Ovary (tissue), 10 donors: ENCODE measurements at places on chromosomes 7 and 10.

DNA sequence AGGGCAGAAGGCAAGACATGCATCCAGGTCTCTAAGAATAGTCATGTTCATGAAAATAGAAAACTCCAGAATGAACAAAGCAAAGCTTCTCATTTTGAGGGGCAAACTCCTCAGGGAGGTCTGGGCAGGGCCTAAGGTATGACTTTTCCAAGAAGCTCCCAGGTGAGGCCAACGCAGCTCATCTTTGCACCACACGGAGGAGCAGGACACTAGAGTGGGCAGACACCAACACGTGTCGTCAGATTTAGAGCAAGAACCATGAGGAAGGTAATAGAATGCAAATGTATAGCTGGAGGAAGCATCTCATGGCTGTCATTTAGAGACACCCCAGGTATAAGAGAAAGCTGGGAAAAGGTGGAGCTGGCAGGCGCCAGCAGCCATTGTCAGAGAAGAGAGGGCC, 95.7 kb downstream of the WDFY4 start:
- DNase-seq: no peak

DNA sequence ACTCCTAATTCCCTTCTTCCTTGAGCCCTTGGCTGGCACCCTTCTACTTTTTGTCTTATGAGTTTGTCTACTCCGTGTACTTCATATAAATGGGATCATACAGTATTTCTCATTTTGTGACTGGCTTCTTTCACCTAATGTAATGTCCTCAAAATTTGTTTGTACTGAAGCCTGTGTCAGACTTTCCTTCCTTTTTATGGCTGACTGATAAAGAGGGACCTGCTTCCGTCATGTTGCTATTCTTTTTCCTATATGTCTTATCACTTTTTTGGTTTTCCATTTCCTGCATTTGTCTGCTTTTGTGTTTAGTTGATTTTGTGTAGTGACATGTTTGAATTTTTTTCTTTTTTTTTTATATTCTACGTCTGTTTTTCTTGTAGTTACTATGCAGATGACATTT, 470.9 kb downstream of the SDK1 start:
- no peak for DNase-seq

- no peak for DNase-seq
These were observed 344.7 kb upstream of the NPSR1 start for GRCh38 chr7:34313289-34313688.

DNA sequence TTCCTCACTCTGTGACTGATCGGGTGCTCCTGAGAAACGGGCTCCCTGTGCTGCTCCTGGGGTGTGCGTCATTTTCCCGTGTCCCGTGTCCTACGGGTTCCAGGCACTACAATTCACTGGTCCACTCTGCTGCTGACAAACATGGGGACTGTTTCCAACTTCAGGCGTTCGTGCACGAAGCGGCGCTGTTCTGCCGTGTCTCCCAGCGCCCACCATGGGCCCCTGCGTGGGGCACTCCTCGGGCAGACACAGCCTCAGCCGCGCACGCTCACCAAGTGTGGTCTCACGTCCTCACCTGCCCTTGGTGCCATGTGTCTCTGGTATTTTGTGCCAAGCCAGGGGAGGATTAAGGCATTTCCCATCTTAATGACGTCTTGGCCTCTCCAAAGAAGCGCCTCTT, 19.0 kb downstream of the GPR146 start:
- no peak for DNase-seq

DNA sequence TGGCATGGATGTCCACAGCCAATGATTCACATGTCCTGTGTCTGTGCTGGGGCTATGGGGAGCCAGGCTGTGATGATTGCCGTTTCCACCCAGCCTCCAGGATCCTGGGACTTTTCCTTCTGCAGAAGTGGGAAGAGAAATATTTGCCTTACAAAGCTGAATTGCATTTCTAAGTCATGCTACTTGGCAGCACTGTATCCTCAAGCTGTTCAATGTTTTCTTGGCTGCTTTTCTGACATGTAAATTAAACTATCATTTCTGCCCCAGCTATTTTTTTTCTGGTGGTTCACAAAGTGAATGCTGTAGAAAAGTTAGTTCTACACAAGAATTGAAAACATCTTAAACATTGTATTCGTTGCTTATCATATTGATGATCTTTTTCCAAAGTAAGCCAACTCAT, 51.9 kb upstream of the TCERG1L start:
- DNase-seq: no peak

GRCh38 chr7:46539892-46540483, 618.9 kb upstream of the IGFBP3 start:
- DNase-seq: no peak

GRCh38 chr10:124530215-124530665, 68.6 kb downstream of the LHPP start:
- peak; percentile 89 for DNase-seq
